ENCODE measurements at places on chromosomes 4 and X.

DNA sequence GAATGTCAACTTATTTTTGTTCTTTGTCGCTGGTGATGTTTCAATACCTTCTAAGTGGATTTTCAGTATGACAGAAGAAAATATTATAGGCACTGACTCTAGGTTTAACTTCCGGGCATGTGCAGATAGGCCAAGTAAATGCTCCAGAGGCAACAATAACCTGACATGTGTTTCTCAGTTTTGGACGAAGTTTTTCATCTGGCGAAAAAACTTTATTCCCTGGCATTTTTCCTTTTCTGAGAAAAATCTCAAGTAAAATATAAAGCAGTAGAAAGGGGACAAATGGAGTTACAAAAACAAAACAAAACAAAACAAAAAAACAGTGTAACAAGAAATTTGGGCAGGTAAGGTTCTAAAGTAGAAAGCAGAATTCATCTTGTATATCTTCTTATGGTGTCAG, 173.5 kb downstream of the ANTXR2 start:
- no peak for DNase-seq

GRCh38 chr4:176546975-176547374, 227.2 kb downstream of the SPCS3 start:
- DNase-seq, result no peak

DNA sequence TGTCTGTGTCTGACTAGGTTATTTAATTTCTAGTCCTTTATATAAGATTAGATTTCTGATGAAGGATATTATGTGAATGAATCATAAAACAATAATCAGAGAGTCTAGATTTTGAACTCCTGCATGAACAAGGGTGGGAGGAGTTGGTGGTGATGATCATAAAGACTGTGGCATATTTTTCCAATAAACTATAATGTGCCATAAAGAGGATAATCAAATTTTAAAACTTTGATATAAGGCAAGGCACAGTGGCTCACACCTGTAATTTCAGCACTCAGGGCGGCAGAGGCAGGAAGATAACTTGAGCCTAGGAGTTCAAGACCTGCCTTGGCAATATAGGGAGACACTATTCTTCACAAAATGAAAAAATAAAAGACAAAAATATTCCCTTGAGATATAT, 473.3 kb downstream of the GABRG1 start:
- DNase-seq, result peak; percentile 31

- no peak for DNase-seq
Measured at GRCh38 chrX:40291553-40291952, 193.8 kb upstream of the BCOR start.

GRCh38 chr4:5755679-5756078, 44.7 kb downstream of the EVC start:
- no peak for DNase-seq

- DNase-seq, result no peak
Measured at GRCh38 chr4:101464596-101464995, 117.3 kb upstream of the PPP3CA start.

DNA sequence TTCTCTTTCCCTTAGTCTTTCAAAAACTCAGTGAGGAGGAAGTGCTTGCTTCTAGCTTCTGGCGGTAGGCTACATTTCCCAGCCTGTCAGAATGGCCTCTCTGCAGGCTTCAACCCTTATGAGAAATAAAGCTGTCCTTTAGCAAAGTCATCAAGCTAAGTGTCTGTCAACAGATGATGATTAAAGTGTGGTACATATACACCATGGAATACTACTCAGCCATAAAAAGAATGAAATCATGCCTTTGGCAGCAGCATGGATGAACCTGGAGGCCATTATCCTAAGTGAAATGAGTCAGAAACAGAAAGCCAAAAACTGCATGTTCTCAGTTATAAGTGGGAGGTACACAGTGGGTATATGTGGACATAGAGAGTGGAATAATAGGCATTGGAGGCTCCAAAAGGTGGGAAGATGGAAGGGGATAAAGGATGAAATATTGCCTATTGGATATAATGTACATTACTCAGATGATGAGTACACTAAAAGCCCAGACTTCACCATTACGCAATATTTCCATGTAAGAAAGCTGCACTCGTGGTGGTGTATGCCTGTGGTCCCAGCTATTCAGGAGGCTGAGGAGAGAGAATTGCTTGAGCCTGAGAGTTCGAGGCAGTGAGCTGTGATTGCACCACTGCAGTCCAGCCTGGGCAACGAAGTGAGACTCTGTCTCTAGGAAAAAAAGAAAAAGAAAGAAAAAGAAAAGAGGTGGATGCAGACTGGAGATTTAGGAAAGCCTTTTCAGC, 7.9 kb downstream of the TRIM2 start:
- no peak for DNase-seq

- no peak for DNase-seq
Measured at GRCh38 chrX:109684136-109684535, 48.9 kb downstream of the ACSL4 start.

- DNase-seq, result no peak
Measured at GRCh38 chr4:153764601-153765368, 5.0 kb upstream of the RNF175 start.

DNA sequence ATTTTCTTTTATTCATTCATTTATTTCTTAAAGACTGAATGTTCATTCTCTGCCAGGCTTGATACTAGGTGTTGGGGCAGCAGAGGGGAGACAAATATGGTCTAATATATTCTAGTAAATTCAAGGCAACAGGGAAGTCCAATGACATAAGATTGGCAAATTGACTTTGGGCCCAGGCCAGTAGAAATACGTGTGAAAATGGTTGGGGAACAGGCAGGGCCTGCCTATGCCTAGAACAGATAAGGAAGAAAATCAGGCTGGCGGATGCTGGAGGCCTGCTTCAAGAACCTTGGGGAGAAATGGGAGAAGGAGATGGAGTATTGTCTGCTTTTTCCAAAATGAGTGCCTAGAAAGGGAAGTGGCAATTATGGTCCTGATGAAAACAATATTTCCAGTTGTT, 108.6 kb downstream of the RTL5 start:
- no peak for DNase-seq

DNA sequence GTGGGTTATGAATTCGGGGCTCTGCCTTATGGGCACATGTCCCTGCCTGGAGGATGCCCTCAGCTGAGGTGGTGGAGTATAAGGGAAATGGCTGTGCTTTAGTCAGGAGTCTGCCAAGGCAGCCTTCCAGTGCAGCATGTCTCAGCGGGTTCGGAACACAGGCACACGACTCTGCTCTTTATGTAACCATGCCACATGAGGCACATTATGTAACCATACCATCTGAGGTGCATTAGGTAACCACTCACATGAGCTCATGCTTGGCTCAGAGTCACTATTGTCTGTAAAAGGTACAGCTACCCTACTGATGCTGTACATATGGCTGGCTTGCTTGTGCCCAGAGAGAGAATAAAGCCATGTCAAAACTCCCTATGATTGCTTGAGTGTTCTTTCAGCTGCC, 723.6 kb downstream of the TRAM1L1 start:
- no peak for DNase-seq

DNA sequence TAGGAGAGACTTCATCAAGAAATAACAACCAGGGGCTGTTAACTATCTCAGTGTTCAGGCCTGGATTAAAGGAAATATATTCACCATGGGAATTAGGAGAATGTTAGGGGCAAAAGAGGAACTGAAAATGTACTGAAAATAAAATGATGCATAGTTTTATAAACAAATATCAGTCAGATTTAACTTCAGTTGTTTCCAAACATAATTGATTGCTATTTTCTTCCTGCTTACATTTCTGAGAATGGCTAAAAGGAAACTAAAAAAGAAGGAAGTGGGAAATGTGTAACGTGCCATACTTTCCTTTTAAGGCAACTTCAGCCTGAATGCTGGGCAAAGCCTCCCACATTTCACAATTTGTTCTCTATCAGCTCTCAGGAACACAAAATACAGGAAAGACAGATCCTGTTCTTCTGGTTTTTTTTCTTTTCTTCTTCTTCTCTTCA, 178.1 kb downstream of the MAML3 start:
- DNase-seq, result no peak

DNA sequence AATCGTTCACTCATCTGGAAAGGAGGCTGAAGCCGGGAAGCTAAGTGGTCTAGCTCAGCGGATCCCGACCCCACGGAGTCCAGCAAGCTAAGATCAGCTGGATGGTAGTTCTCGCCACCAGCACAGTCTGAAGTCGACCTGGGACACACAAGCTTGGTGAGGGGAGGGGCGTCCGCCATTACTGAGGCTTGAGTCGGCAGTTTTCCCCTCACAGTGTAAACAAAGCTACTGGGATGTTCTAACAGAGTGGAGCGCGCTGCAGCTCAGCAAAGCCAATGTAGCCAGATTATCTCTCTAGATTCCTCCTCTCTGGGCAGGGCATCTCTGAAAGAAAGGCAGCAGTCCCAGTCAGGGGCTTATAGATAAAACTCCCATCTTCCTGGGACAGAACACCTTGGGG, 555.4 kb downstream of the BCOR start:
- DNase-seq, result no peak

DNA sequence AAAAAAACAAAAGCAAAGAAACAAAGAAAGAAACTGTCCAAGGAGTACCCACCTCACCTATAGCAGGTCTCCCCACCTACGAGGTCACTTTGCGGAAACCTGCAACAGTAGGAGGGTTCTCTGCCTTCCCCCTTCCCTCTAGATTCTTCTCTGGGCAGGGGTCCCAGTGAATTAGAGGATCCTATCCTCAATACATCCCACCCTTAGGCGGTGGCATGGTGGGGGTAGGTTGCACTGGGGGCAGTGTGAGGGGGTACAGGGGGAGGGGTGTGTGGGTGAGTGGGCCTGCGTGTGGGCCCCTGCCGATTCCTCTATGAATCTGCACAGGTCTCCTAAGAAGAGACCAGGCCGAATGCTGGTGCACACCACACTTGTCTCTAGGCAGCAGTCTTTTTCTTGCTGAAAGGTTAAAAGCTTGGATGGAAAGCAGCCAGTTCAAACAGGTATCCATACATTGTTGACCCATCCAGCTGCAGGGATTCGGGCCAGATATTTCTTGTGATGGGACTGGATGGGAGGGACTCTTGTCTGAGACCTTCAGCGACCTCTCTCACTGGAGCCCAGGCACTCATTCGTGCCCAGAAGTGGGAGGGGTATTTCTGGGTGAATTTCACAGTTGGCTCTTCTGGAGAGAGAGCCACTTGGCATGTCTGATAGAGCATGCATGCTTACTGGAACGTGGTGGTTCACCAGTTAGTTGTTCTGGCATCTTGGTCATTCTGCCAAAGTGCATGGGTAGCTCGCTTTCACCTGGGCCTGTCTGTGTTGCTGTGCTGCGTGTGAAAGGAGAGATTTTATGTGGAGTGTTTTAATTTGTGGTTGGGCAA, 65.6 kb downstream of the NBDY start:
- no peak for DNase-seq

GRCh38 chr4:663046-663437, 11.0 kb downstream of the ATP5ME start:
- DNase-seq, result peak; percentile 29

GRCh38 chr4:40585201-40585799, 44.4 kb downstream of the RBM47 start:
- no peak for DNase-seq

DNA sequence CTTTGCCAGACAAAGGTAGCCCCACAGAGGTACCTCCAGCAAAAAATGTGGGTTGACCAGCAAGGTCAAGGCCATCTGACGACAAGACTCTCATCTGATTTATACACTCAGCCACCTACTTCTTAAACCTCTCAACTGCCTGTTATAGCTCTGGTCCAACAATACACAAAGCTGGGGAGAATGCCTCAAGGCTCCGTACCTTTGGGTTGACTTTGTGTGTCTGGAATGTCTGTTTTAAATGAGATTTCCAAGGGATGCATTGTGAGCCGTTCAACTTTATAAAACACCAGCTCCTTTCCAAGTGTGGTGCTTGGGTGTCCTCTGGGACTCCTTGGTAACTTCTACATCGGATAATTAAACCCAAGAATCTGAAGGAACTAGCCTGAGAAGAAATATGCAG, 167.0 kb upstream of the RPL34 start:
- DNase-seq, result no peak

- DNase-seq, result no peak
Measured at GRCh38 chr4:140176735-140177134, 22.8 kb upstream of the MAML3 start.

DNA sequence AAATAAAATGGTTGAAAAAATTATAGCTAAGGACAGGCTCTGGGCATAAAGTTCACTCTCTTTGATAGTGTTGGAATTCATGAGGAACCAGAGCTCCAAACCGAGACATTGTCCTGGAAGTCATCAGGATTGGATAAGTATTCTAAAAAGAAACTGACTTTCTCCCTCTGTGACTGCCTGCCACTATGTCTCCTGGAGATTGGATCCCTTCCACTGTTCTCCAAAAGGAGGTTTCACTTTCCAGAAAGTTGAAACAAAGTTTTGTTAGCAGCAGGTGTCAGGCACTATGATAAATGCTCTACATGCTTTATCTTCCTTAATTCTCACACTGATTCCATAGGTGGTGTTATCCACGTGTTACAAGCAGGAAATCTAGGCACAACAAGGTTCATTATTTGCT, 16.8 kb downstream of the BANK1 start:
- DNase-seq, result no peak

DNA sequence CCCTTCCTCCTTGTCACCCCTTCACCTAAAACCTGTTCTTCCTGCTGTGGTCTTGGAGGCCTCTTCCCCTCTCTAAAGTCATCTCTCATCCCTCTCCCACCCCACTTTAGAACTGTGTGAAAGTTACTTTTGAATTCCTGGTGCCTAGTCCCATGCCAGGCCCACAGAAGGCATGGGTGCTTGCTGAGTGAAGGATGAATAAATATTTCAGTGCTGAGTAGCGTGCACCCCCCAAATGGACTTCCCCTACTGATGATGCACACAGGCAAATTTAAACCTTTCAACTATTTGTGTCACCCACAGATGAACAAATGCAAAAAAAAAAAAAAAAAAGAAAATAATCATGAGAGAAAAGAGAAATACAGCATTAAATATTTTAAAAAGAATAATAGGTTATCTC, 19.8 kb downstream of the PSMD10 start:
- no peak for DNase-seq

- DNase-seq, result no peak
Measured at GRCh38 chr4:189516902-189517301, 423.8 kb upstream of the FRG1 start.

DNA sequence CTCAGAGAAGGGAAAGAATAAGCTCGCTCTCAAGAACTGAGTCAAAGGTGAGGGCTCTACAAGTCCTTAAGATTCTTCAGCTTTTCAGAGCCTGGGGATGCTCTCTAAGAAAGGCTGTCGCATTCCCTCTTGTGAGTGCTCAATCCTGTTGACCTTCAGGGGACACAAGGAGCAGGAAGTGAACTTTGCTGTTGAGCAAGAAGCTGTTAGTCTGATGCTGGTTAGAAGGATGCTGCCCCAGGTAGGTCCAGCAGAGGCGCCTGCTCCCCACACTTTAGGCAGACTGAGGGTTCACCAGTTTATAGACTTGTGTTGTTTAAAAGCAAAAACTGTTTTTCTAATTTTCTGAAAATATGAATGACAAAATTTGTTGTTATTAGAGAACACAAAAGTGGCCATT, 125.4 kb upstream of the SPOCK3 start:
- no peak for DNase-seq

GRCh38 chr4:173752610-173753230, 222.7 kb upstream of the HAND2 start:
- DNase-seq, result no peak

DNA sequence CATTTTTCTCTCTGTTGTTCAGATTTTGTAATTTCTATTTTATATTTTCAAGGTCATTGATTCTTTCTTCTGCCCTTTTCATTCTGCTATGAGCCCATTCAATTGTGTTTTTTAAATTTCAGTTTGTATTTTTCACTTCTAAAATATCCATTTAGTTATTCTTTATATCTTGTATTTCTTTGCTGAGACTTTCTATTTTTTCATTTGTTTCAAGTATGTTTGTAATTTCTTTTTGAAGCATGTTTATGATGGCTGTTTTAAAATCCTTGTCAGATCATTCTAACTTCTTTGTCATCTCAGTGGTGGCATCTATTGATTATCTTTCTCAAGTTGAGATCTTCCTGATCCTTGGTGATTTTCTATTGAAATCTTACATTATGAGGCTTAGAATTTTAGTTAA, 157.2 kb upstream of the USP9X start:
- DNase-seq, result no peak

Measured in mucosa of descending colon (tissue), 3 donors.